ENCODE measurements at places on chromosomes 2 and 18.

DNA sequence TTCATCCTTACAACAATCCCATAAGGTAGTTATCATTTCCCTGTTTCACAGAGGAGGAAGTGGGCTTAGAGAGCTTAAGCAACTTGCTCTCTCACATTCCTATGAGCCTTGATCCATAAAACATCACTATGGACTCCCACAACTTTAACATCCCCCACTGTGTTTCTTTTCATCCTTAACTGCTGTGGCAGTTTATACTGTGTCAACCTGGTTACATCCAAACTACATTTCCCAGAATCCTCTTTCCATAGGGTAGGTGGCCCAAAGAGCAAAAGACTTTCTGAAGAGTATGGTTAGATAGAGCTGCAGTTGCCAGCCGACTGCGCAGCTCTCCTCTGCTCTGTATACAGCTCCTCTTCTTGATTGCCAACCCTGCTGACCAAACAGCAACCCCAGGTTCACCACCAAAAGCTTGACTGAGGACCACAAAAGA lies 22.5 kb downstream of the MAP3K2 start:
- no peak for DNase-seq

- DNase-seq = no peak
Observed at GRCh38 chr2:176865336-176865735, 347.3 kb upstream of the HNRNPA3 start.

- DNase-seq = no peak
Observed at GRCh38 chr2:118056801-118057200, 31.5 kb upstream of the INSIG2 start.

GRCh38 chr2:1990151-1990589 lies 245.9 kb upstream of the PXDN start:
- no peak for DNase-seq

DNA sequence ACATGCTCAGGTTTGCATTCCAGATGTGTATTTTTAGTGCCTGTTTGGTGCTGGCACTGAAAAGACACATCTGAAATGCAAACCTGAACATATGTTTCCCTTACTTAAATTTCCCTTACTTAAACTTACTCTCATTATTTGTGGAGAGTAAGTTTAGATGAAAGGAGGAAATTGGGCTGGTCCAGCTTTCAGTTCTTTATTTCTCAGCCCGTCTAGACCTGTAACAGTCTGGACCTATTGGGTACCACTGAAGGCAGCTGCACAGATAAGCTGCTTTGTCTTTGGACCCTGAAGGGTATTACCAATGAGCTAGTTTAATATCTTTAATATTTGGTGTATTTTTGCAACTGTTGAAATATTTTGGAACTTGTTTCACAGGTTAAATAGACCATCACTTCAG lies 17.0 kb upstream of the DSG3 start:
- DNase-seq = no peak

DNA sequence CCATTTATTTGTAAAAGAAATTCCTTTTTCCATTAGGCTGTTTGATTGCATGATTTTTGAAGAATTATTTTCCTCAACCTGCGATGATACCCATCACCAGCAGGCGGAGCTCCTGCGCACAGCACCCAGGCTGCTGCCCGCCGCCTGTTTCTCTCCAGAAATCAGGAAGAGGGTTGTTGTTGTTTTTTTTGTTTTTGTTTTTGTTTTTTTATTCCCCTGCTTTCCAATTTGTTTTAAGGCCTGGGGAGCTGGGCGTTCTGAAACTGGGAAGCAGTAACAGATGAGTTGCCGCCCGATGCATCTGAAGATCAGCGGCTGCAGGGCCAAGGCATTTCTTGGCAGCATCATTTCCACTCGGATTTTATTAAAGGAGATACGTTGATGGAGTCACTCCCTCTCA lies 132.1 kb downstream of the MBP start:
- peak; percentile 15 for DNase-seq

DNA sequence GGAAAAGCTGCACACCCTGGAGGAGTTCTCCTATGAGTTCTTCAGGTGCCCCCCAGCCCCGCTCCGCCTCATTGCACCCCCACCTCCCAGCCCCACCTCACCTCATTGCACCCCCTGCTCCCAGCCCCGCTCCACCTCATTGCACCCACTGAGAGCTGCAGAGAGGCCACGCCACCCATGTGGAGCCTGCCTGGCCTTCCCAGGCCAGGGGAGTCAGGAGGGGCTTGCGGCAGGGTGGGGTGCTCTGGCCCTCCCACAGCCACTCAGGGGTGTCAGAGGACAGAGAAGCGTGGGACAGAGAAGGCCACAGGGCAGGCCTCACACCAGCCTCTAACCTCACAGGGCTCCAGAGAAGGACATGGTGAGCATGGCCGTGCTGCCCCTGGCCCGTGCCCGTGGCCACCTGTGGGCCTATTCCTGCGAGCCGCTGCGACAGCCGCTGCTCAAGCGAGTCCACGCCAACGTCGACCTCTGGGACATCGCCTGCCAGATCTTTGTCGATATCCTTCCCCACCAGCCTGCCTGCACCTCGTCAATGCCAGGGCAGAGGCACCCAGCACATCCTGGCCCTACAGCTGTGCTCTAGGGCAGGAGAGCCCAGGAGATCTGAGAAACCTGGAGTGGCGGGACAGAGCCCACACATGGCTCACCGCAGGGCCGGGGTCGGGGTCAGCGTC lies 15.0 kb upstream of the GPR17 start:
- DNase-seq = no peak

- no peak for DNase-seq
Observed at GRCh38 chr2:118387509-118387908, 299.2 kb downstream of the INSIG2 start.

DNA sequence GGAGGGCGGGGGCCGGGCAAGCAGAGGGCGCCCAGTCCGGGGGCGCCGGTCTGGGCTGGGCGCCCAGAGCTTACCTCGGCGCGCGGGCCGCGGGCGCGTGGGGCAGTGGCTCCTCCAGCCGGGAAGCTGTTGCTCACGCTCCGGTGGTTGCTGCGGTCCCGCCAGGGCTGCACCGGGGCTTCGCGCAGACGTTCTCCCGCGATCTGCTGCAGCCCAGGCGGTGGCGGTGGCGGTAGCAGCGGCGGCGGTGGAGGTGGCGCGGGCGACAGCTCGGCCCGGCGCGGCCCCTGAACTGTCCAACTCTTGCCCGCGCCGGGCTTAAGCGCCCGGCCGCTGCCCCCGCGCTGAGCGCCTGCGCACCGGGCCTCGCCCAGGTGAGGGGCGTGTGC lies 391 bp downstream of the ZNF385B start:
- DNase-seq = no peak

GRCh38 chr18:424668-425067 lies 75.8 kb downstream of the COLEC12 start:
- no peak for DNase-seq
